ENCODE measurements at places on chromosomes 1 and 21.

DNA sequence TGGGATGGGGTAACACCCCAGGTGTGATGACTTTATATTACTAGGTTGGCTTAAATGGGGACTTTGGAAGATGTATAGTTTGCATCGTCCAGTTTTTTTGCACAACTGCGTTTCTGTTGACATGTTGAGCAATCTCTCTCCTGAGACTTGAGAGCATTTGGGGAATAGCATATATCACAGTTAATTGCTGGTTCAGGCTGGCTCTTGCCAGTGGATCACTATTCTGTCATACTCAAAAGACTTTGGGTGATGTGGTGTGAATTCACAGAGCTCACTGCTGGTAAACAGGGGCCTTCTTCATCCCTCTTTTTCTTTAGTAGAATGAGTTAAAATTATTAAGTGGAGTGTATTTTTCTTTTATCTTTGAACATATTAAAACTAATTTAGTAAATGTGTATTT, 44.3 kb downstream of the LHX9 start:
- no peak for DNase-seq

GRCh38 chr1:152160576-152160975, 1.5 kb upstream of the RPTN start:
- DNase-seq, result no peak

DNA sequence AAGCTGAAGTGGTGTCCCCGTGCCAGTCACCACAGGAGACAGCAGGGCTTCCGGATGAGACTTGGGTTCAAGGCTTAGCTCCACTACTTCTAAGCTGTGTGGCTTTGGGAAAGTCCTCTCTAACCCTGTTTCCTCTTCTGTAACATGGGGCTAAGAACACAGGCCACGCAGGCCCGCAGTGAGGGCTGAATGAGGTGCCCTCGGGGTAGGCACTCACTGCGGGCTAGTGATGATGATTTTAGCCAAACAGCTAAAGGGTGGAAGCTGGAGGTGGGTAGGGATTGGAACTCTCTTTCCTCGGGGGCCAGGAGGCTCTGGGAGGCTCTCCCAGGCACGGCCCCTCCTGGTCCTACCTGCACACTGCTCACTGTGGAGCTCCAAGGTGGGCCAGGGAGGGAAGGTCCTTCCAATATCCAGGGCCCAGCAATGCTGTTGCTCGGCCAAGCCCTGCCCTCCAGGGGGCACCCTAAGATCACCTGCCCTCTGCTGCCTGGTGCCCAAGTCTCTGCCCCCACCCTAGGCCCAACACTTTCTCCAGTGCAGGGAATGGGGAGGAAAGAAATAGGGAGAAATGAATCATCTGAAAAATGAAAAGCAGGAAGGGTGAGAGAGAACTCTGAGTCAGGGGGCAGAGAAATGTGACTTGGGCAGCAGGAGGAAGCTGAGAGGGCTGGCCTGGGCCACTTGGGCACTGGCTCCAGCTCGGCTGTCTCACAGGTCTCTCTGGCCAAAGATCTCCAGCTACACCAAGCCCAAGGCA, 19.2 kb upstream of the EVA1B start:
- DNase-seq, result peak; percentile 32

DNA sequence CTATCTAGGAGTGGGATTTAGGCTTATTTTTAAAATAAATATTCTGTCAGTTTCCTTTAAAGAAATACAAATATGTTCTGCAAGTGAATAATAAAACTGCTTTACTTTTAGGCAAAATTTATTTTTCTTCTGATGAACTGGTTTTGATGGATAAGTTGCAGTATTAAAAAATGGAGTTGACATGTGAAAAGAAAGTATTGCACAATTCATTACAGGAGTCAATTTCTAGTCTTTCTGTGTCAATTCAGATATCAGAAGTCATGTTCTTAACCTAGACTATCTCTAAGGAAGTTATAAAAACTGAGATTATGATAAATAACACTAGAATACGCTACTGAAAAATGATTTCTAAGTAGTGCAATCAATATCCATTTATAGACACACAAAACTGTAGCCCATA, 270.2 kb upstream of the TMPRSS15 start:
- DNase-seq, result no peak

DNA sequence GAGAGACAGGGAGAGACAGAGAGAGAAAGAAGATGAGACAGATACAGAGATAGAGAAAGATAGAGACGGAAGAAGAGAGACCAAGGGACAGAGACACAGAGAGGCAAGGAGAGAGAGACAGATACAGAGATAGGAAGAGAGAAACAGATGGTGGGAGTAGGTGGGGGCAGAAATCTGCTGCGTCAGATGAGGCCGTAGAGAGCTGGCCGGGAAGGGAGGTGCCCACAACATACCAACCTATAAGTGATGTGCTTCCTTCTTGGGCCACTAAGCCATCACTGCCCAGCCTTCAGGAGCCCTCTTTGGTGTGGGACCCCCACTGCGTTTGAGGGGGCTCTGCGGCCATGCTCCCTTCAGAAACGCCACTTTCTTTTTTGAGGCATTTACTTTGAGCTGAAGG, 307.6 kb upstream of the VAMP3 start:
- DNase-seq, result no peak

GRCh38 chr1:225911191-225912130, 12.6 kb downstream of the PYCR2 start:
- peak; percentile 65 for DNase-seq

DNA sequence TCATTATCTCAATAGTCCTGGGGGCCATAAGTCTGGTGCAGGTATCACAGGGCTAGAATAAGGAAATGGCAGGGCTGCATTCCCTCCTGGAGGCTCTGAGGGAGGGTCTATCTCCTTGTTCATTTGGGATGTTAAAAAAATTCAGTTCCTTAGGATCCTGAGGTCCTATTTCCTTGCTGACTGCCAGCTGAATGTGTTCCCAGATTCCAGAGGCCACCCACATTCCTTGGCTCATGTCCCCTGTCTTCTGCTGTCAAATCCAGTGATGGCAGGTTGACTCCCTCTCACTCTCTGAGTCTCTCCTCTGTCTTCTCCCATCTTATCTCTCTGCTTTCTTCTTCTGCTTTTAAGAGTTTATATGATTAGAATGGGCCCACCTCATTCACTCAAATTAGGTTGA, 400.6 kb downstream of the PTPRU start:
- no peak for DNase-seq

DNA sequence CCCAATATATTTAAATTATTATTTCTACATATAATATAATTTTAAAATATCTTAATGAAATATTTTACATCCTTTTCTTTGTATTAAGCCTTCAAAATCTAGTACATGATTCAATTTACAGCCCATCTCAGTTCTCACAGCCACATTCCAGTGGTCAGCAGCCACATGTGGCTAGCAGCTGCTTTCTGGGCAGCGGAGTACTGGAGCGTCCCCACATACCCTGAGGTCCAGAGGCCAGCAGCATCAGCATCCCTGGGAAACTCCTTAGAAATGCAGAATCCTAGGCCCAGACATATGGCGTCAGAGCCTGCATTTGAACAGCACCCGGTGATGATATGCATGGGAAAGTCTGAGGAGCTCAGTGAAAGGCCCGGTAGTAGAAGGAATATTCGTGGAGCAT, 8.6 kb upstream of the LHX4 start:
- no peak for DNase-seq

- no peak for DNase-seq
These were observed 17.6 kb downstream of the ADPRS start for GRCh38 chr1:36106269-36106668.

- DNase-seq, result no peak
These were observed 5.1 kb downstream of the CAPZB start for GRCh38 chr1:19480282-19480681.

GRCh38 chr1:203640723-203641502, 14.3 kb downstream of the ATP2B4 start:
- no peak for DNase-seq

DNA sequence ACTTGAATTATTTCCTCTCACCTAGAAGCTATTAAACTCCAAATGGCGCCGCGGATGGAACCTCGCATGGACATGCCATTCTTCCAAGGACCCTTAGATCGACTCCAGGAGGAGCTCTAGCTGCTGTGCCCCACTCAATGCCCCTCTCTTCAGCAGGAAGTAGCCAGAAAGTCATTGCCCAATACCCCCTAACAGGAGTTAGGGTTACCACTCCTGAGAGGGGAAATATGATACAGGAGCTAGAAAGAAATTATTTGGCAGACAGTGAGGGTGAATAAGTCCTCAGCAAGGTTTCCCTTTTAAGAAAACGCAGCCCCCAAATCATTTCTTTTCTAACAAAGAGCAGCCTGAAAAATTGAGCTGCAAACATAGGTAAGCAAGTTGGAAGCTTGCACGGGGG, 28.6 kb downstream of the TFB2M start:
- DNase-seq, result no peak

DNA sequence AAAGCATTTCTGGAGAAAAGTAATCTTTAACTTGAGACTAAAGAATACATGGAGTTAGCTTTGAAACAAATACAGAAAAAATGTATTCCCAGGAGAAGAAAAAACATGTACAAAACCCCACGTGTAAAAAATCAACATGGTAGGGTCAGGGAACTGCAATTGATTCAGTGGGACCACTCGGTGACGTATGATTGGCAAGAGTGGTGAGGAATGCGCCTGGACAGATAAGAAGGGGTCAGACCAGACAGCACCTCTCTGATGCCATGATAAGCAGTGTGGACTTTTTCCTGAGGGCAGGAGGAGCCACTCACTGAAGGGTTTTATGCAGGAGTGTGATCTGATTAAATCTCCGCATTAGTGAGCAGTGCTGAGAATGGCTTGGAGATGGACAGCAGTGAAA, 142.5 kb downstream of the DAB1 start:
- DNase-seq, result no peak

GRCh38 chr1:200638073-200638472, 17.5 kb upstream of the KIF14 start:
- no peak for DNase-seq

- peak; percentile 54 for DNase-seq
These were observed 83.5 kb downstream of the SYF2 start for GRCh38 chr1:25148673-25149300.

DNA sequence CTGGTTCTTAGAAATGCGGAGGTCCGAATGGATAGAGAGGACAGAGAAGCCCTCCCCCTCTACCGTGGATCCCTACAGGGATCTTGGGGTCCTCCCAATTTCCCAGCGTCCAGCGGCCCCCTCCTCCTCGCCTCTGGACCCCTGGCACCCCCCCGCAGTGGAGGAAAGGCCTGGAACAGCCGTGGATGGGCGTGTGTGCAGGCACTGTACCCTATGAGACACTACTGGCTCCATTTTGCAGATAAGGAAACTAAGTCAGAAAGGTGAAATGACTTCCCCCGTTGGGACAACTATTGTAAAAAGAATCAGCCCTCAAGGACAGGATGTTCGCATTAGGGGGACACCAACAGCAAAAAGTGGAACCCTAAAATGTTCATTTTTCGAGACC, 931 bp upstream of the CLSTN1 start:
- no peak for DNase-seq

DNA sequence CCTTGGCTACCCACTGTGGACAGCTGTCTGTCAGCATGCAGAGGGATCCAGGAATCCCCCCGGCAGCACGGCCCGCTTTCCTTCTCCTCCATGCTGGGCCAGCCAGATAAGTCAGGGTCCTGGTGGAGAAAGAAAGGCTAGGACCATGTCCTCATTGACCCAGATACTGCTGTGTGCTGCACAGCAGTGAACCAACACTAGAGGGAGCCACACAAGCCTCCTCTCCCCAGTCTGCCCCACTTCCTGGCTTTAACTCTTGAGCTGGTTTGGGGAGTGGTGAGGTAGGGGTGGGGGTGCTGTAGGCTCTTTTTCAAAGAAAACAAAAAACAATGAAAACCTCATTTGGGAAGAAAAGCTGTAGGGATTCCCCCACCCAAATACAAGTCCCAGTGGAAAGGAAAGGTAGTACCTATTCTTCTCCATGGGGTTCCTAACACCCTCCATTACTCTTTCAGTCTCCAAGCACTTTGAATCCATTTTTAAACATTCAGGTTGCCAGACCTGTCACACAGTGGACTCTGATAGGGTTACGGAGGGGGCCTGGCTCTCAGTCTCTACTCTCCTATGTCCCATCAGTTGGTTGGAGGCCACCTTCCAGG, 84.9 kb upstream of the CD1D start:
- DNase-seq, result no peak

GRCh38 chr1:42280821-42281220, 54.2 kb downstream of the FOXJ3 start:
- no peak for DNase-seq
